Non-pigmented ciliary epithelial cell (primary cell): ENCODE measurements at places on chromosomes 13 and 19.

DNA sequence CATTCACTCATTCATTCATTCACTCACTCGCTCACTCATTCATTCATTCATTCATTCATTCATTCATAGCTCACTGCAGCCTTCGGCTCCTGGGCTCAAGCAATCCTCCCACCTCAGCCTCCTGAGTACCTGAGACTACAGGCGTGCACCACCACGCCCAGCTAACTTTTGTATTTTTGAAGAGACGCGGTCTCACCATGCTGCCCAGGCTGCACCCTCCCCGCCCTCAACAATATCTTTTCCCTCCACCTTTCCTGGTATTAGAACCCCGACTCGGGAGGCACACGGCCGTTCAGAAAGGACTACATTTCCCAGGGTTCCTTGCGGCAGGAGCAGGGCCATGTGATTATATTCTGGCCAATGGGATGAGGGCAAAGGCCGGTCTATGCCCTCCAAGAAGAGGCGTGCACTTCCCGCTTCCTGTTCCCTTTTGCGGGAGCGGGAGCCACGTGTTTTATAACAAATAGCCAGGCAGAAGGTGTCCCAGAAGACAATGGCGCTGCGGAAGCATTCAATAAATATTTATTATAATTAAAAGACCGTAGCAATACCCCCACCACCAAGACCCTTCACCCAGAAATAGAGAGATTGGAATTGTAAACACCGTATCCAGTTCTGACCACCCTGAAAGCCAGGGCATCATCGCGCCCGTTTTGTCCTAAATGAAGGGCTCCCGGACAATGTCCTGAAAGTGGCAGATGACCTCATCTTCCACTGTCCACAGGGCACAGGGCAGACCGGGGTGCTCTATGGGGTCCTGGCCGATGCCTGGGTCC is 15.9 kb downstream of the TICAM1 start:
- DNase-seq = peak; percentile 77

DNA sequence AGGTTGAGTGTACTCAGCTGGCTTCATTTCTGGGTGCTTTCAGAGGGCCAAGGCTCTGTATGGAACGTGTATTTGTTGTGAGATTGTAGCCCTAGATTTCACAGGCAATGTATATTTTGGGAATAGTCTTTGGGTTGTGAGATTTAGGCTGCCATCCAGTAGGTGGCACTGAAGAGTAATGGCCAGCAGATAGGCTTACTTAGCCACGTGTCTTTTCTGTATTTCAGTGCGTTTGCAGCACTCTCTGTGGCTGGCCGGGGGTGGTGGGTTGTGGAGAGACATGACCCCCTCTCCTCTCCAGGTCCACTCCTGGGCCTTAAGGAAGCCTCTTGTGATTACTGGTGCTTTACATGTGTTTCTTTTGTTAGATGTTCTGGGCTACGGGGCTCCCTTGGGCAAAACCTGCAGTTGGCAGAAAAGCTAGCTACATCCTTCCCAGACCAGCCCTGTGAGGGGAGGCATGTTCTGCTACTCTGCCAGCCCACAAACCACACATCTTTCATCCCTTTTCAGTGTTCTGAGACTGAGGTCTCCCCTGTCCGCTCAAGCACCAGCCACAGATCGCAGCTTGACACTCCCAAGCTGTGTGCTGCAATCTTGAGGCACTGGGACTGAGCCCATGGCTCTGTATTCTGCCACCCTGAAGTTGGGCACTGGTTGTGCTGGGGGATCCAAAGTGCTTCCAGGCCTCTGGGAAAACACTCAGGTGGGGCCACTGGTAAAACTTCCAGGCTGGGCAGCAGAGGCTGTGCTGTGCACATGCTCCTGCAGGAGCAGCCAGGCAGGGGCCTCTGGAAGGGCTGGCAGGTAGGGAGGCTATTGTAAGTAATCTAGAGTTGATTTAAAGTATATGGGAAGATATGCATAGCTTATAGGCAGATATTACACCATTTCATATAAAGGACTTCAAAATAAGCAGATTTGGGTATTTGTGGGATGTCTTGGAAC is 1096.8 kb upstream of the PCDH20 start:
- no peak for DNase-seq

DNA sequence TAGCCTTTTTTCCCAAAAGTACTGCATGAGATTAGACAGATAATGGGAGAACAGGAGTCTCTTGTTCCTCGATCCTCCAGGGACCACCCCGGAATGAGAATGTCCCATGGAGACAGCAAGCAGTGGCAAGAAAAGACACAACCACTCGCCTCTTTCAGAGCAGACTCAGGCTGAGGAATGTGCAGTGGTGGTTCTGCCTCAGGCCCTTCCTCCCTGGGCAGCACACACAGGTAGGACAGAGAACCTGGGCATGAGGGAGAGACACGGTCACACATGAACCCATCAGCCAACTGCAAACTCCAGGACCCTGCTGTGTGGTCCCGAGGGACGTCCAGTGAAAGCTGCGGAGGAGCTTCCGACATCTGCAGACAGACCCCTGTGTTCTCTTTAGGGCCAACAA is 31.0 kb downstream of the CRYL1 start:
- no peak for DNase-seq

DNA sequence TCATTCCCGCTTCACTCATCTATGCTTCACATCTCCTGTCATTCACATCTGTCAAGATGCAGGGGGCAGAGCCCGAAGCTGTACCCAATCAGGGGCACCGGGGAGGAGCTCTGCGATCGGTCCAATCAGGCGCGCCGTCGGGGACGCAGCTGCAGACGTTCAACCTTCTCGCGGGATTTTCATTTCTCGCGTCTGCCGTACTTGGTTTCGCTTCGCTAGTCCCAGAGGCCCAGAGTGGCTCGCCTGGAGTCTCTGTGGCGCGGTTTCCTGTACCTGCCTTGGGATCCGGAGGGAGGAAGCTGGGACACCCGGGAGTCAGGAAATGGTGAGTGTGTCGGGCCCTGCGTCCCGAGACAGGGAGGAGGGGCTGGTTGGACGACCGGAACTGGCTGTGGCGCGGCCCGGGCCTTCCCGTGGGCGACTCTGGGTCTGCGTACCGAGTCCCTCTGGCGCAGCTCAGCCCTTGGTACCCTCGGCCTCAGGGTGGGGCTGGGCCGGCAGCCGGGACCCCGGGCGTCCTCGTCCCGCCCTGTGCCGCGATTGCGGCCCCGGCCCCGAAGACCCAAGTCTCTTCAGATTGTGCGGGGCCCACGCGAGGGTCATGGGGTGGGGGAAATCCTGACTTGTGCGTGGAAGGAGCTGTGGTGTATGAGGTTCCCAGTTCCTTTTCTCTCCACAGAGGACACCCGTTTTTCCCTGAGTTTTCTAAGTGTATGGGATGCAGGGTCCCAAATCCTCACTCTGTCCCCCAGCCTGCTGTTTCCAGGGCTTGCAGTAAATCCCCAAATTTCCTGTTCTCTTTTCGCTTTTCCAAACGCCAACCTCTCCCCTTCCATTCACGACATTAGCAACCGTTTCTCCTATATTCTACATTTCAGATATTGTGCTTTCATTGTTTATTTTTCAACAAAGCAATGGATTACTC is at the start of gene ZNF136:
ZNF136 (plus strand) TSS at position 215 of the 925 bp plus-strand sequence; CDS start at position 323, 108 bp downstream.
- peak; percentile 74 for DNase-seq

GRCh38 chr13:93248627-93249047 is 22.0 kb downstream of the GPC6 start:
- no peak for DNase-seq

- no peak for DNase-seq
Measured at GRCh38 chr13:76764429-76764828, 121.8 kb downstream of the KCTD12 start.

- no peak for DNase-seq
Measured at GRCh38 chr13:59492030-59492636, 671.6 kb downstream of the DIAPH3 start.

- DNase-seq = no peak
Measured at GRCh38 chr19:18194554-18195238, 1.7 kb downstream of the MPV17L2 start.

DNA sequence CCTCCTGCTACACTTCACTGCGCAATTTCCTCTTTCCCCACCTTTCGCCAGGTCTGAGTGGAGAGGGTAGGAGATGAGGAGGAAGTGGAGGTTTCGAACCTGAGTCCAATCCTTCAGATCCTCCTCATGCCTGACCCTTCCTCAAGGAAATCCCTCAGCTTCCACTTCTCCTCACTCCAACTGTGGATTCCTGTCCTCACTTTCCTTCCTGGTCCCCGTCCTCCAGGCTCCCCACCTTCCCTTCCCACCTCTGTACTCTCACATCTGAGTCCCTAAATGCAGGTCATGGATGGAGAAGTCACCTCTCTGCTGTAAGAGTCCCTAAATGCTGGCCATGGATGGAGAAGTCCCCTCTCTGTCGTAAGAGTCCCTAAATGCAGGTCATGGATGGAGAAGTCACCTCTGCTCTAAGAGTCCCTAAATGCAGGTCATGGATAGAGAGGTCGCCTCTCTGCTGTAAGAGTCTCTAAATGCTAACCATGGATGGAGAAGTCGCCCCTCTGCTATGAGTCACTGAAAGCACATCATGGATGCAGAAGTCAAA is 3.1 kb downstream of the TMEM86B start:
- DNase-seq = no peak

GRCh38 chr13:31172535-31172934 is 10.8 kb upstream of the HSPH1 start:
- peak; percentile 89 for DNase-seq

DNA sequence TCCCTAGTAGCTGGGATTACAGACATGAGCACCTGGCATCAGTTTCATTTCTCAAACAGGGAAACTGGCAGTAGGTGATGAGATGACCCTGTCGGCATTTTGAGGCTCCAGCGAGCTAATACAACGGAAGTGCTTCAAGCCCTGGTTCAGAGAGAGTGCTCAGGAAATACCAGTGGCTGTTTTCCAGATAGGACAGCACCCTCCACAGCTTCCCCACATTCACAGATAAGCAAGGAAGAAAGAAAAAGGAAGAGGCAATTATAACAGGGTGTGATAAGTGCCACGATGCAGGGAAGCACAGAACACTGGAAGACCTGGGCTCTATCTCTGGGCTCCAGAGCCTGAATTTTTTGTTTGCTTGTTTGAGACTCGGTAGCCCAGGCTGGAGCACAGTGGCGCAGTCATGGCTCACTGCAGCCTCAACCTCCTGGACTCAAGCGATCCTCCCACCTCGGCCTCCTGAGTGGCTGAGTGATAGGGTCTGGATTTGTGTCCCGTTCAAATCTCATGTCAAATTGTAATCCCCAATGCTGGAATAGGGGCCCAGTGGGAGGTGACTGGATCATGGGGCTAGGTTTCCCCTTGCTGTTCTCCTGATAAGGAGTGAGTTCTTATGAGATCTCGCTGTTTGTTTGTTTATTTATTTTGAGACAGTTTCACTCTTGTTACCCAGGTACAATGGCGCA is 43.5 kb downstream of the PIN1 start:
- no peak for DNase-seq

DNA sequence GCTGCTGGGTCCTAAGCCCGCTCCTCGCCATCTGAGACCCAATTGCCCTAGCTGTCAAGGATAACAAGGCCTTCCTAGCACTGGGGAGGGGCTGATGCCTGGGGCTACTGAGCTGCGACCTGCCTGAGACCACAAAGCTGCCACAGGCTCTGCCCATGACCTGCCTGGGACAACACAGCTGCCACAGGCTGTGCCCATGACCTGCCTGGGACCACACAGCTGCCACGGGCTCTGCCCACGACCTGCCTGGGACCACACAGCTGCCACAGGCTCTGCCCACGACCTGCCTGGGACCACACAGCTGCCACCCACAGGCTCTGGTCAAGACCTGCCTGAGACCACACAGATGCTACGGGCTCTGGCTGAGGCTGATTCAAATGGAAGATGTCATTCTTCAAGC is 54.8 kb downstream of the EPS15L1 start:
- no peak for DNase-seq

DNA sequence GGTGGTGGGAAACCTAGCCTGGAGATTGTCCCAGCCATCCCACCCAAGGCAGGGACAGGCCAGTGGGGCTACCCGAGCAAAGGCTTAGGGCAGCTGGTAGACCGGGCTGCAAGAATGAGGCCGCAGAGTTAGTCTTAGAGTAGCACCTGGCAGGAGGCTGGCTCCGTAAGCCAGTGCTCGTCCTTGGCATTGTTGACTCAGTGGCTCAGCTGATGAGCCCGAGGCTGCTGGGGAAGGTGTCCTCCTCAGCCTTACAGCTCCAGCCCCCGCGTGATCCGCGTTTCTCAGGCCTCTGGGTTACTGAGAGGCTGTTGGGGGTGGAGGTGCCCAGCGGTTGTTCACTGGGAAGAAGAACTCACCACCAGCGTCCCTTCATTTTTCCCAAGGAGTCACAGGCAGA is 24.7 kb downstream of the PPP1R37 start:
- DNase-seq = no peak

DNA sequence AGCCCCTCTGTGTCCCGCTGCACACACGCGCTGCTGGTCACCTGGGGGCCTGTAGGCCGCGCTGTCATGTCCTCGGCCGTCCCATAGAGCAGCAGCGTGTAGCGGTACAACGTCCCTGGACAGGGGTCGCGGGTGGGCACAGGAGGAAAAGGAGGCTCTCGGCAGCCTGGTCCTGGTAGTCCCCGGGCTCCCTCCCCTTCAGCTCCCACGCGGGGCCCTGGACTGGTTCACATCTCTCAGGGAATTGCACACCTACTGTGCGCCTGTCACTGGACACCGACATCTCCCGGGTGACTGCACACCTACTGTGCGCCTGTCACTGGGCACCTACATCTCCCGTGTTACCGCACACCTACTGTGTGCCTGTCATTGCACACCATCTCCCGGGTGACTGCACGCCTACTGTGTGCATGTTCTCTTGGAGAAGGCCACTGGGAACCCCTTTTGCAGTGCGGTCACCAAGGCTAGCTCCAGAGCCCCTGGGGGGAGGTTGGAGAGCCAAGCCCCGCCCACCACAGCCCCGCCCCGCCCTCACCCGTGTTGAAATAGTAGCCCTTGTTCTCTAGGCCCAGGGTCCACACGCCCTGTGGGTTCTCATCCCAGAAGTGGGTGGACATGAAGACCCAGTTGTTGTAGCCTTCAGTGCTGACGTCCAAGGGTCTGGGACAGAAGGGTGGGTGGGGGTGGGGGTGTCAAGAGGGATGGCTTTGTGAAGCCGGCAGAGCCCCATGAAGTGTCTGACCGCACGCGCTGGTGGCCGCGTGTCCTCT is 3.5 kb upstream of the C19orf25 start:
- DNase-seq = no peak

- no peak for DNase-seq
Measured at GRCh38 chr13:48653472-48653939, at the start of gene CYSLTR2. Gene CYSLTR2 (plus strand): TSS chr13:48653929. CDS start chr13:48706818, 52,889 bp downstream.
